D341Med (cell line): ENCODE measurements at places on chromosomes 5 and 9.

- no peak for DNase-seq
Measured at GRCh38 chr5:38410304-38410990, 146.0 kb downstream of the LIFR start.

DNA sequence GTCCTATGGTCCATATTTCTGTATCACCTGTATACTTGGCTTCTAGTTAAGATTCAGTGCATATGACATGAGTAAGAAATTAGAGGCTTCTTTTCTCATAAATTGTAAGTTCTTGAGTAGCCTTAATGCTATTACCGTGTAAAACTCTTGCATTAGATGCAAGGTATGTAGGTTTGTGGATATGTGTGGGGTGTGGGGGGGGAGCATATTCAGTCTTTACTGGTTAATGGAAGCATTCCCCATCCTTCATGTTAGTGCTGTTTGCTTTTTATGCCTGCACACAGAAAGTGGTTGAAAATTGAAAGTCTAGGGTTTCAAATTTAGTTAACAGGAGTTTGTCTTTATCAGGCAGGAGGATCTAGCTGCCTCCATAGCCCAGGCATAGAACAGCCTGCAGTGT lies 16.1 kb downstream of the RAI14 start:
- no peak for DNase-seq

- DNase-seq: no peak
Measured at GRCh38 chr9:133430244-133430643, 8.1 kb downstream of the ADAMTS13 start.

GRCh38 chr9:126844085-126844484 lies 16.4 kb upstream of the ZBTB34 start:
- no peak for DNase-seq

GRCh38 chr5:160788102-160788660 lies 63.8 kb downstream of the ATP10B start:
- no peak for DNase-seq

GRCh38 chr9:136348691-136349090 lies 14.9 kb downstream of the DNLZ start:
- no peak for DNase-seq

DNA sequence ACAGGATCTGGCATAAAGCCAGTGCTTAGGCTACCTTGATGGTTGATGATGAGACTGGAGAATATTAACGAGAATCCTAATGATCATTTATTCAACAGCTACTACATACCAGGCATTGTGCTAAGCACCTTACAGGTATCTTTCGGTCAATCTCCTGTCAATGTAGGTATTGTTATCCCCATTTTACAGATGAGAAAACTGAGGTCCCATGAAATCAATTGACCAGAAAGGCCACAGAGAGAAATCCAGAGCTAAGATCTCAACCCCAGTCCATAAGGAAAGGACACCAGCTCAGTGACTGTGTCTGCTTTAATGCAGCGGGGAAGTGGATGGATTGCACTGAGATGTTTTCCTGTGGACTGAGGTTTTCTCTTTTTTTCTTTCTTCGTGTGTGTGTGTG lies 63.3 kb downstream of the ARHGEF37 start:
- no peak for DNase-seq

DNA sequence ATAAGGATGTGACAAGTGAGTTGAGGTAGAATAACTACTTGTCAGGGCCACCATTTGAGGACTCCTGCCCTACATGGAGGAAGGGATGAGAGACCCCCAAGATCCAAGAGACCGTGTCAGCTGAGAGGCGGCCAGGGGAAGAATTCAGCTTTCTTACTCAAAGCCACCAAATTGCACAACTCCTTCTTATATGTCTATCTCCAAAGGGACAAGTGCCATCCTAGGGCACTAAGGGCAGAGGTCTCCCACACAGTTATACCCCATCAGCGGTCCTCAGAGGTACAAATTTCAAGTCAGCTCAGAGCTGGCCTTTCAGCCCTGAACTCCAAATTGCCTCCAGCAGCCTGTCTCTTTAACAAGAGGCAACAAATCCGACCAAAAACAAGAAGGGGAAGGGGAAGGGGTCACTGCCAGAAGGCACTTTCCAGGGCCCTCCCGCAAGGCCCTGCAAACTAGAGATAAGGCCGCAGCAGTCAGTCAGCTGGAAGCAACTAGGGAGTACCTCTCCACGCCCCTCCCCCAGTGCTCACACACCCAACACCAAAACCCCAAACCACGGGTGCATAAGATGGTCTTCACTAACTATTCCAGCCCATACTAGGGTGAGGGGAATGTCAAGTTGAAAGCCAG lies 6.1 kb upstream of the STOML2 start:
- no peak for DNase-seq

GRCh38 chr5:120465436-120465961 lies 1.4 kb downstream of the PRR16 start:
- peak; percentile 34 for DNase-seq

DNA sequence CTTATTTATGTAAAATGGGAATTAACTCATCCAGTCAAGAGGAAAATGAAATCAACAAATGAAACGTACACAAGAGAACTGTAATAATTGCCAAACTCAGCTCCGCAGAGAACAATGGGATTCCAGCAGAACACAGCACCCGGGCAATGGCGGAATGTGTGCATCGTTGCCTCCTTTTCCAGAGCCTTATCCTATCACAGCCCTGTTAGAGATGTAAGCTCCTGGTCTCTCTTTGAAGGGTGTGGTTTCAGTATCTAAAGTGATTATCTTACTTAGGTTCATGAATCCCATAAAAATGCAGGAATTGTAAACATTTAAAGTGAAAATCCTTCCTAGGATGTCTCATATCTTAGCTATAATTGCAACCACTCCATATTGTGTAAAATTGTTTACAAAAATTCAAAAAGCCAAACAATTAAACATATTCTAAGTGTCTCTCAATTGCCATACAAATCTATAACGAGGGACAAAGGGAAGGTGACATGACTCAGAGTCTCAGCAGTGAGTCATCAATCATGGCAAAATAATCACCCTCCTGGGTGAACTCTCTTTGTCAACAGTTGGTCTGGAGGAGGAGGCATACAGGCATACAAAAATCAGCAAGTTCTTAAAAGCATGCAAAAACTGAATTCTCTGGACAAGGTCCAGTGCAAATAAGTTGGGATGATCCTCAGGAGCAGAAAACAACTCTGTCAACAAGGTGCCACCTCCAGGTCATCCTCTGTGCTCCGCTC lies 22.6 kb downstream of the SEMA5A start:
- DNase-seq: no peak

DNA sequence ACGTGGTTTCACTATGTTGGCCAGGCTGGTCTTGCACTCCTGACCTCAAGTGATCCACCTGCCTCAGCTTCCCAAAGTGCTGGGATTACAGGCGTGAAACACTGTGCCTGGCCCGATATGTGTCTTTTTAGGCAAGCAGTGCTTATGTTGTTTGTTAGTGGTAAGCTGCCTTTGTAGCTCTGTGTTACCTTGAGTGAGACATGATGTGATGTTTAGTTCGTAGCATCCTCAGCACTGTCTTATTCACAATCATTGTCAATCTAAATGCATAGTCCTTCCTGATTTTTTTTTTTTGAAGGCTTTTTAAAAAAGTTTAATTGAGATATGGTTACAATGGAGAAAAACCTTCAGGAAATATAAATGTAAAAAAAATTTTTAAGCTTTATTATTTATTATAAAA lies 45.5 kb downstream of the EXOSC2 start:
- no peak for DNase-seq

DNA sequence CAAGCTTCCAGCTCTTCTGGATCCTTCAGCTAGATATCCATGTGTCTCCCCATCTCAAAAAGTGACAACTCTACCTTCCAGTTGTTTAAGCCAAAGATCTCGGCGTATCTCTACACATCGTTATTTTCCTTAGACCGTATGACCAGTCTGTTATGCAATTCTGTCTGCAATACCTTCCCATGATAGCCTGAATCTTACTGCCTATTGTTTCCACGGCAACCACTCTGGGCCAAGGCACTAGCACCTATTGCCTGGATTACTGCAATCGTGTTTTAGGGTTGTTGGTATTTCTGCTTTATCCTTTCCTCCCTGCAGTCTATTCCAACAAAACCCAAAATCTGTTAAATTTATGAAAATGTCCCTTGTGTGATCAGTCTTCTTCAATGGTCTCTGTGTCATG lies 448.4 kb downstream of the MTRR start:
- no peak for DNase-seq

DNA sequence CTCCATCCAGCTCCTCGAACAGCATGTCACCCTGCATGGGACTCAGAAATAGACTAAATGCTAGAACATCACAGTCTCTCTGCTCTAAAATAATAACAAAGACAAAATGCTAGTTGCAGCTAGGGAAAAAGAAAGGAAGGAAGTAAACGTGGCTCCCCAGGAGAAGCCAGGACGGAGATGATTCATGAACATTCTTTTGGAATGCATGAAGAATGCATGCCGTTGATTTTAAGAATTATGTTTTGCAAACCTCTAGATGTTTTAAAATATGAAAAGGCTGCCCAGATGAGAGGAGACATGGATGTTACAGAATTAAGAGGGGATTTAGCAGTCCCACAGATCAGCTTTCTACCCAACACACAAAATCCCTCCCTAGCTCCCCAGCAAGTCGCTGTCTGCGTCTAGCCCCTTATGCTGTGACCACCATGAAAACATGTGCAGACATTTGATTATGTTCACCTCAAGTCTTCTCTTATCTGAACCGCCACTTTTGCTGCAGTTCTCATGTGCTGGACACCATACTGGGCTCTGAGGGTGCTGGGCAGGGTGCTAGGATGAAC lies 139.4 kb upstream of the LMX1B start:
- DNase-seq: no peak

- no peak for DNase-seq
Measured at GRCh38 chr5:133538718-133539117, 73.6 kb downstream of the FSTL4 start.

- DNase-seq: no peak
Measured at GRCh38 chr5:178557416-178557815, 32.8 kb downstream of the COL23A1 start.

DNA sequence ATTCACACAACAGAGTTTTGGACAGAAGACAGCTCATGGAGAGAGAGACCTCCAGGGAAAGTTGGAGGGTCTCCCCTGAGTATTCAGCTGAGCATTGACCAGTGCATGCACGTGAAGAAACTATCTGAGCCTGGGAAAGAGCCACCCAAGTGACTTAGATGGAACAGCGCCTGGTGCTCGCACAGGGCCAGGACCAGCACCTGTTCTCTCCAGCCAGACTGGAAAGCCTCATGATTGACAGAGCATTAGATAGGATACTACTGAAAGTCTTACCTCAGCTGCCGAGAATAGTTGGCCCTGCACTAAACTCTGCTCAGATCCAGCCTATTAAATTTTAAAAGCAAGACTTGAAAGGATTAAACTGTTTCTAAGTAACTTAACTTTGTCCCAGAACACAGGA lies 28.3 kb upstream of the NEURL1B start:
- DNase-seq: no peak

DNA sequence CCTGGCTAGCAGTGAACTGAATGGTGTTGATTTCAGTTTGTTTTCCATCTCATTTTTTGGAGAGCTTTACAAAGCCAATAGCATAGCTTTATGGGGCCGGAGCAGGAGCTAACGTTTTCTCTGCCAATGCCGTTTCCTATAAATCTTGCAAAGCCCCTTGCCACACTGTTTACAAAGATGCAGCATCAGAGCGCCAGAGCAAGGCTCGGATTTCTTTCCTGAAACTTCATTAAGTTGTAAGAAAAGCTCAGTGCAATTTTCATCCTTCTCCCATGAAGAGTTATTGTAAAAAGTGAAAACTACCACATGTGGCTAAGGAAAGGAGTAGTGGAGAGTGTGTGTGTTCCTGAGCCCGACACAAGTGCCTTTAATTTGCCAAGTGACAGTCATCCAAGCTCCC lies 178.2 kb upstream of the GDNF start:
- DNase-seq: no peak

- DNase-seq: no peak
Measured at GRCh38 chr9:117307701-117308100, 107.2 kb downstream of the ASTN2 start.

- DNase-seq: no peak
Measured at GRCh38 chr9:20823051-20823450, 139.0 kb downstream of the FOCAD start.

- DNase-seq: no peak
Measured at GRCh38 chr5:138616508-138616907, 41.3 kb upstream of the HSPA9 start.

GRCh38 chr5:98320343-98320742 lies 453.1 kb upstream of the RGMB start:
- DNase-seq: no peak

GRCh38 chr5:124131466-124131865 lies 615.0 kb downstream of the ZNF608 start:
- no peak for DNase-seq

GRCh38 chr9:94741866-94742265 lies 15.4 kb downstream of the AOPEP start:
- no peak for DNase-seq

- DNase-seq: no peak
Measured at GRCh38 chr5:68960456-68960855, 133.4 kb upstream of the SLC30A5 start.

GRCh38 chr9:88657893-88658292 lies 122.9 kb downstream of the NXNL2 start:
- no peak for DNase-seq

DNA sequence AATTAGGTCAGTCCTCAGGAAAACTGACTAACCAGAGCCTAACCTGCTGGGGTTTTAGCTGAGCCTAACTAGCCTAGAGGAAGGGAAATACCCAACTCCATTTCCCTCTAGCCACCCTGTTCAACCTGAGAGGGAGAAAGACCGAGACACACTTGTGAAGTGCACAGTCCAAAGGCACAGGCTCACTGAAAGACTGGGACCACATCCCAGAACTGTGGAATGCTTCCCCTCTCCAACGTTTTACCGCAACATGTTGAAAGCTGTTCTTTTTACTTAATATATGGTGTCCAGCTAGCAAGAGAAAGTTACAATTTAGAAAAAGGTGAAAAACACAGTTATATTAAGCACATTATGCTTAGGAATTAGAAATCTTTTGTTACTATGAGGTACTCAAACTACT lies 76.8 kb upstream of the SIMC1 start:
- DNase-seq: no peak

DNA sequence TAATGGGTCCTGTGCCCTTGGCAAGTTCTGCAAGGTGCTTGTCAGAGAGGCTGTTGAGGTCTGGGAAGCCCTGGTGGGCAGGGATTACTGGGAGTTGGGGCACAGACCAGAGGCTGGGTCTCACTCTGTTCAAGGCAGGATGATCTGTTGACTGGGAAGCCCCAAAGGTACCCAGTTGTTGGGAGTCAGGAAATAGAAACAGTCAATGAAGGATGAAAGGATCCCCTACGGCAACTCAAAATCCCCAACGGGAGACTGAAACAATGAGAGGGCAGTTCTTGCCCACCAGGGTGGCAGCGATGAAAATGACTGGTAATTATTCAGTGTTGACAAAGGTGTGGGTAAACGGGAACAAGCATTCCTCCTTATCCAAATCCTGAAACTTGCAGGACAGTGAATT lies 31.2 kb downstream of the BNIP1 start:
- DNase-seq: no peak
